ENCODE measurements at places on chromosomes 11 and 22.

DNA sequence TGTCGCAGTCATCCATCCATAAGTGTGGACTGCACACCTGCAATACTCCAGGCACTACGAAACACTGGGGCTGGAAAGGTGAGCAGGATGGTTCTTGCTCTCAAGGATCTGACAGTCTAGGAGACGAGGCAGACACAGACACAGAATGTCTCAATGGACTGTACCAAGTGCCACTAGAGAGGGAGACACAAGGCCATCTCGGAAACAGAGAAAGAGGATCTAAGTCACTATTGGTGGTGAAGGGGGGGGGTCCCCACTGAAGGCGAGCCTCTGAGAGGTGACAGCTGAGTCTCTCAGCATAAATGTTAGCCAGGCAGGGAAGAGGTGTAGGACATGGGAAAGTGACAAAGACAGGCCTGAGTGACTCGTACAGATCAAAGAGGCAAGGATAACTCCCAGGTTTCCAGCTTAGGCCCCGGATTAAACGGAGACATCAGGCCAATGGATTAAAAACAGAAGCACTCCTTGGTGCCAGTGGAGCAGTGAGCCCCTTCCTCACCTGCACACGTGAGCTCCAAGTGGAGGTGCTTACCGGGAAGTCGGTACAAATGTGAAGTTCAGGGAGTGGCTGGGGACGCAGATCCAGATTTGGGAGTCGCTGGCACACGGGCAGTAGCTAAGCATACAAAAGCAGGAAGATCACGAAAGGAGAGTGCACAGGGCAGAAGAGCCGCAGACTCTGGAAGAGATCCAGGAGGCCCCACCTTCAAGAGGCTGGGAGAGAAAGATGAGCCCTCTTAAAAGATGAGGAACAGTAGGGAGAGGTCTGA is 117.2 kb downstream of the MICAL3 start:
- DNase-seq = no peak

- no peak for DNase-seq
These were observed 133.2 kb downstream of the SPATA19 start for GRCh38 chr11:133712051-133712560.

GRCh38 chr22:40499209-40499623 is 128.8 kb downstream of the SGSM3 start:
- DNase-seq = no peak

GRCh38 chr11:7657306-7658025 is 15.8 kb downstream of the CYB5R2 start:
- DNase-seq = no peak

DNA sequence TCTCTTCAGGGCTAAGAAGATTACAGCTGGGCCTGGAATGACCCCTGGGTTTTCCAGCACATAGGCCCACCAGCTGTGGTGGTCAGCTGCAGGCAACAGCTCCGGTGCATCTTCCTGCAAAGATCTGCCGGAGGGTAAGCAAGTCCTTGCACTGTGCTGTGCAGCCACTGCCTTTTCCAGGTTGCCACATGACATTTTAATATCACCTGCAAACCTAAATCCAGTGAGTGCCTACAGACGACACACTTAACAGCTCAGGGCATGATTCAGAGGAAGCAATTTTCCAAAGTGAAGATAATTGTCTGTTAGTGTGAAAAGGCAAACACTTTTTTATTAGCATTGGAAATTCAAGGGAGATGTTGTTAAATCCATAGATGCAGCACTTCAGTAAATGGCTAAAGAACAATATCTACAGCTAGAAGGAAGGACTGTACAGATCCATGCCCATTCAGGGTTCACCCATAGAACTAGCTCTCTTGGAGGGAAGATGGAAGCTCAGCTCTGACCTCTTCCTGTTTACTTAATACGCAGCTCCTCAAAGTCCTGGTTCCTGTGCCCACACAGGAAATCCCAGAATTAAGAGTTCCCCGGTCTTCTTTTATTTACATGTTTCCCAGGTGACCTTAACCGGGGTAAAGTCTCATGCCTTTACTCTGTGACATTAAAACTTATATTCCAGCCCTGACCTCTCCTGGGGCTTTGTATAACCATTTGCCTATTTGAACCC is 13.3 kb upstream of the NRIP3 start:
- DNase-seq = no peak

DNA sequence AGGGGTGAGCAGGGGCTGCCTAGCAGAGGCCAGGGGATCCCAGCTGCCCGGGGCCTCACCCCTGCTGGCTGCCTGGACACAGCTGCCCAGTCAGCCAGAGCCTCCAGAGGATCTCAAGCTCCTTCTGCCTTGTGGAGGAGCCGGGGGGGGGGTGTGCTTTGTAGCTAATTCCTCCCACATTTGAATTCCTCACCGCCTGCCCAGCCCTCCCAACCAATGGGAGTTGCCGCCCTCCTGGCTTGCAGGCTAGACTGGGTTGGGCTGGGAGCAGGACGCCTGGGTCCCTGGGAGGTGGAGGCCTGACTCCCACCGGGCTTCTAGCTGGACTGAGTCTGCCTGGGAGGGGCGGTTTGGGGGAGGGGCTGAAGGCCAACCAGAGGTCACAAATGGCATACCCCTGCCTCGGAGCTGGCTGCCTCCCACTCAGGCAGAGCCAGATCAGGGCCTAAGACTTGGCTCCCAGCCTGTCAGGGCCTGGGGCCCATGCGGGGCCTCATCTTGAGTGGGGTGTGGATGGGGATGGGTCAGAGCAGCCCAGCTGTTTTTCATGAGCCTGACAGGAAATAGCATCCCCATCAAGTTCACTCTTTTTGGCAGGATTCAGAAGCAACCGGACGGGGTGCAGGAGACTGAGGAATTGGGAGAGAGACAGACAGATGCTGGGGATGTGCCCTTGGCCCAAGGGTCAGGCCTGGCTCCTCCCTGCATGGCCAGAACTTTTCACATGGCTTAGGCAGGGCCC is 29.2 kb upstream of the PDE2A start:
- no peak for DNase-seq

DNA sequence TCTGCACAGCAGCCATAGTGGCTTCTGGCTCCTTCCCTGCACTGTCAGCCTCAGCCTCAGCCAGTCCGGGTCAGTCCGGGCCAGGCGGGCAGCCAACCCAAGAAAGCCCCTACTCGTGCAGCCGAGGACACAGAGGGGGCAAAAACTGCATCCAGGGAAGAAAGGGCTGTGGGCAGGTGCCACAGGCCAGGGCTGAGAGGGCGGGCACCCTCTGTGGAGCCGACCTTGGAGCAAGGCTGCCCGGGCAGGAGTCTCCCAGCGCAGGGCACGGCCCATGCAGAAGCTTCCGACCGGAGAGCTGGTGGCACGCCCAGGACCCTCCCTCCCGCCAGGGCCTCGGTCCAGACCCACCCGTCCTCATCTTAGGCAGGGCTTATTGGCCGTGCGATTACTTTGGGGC is 10.5 kb upstream of the TH start:
- no peak for DNase-seq

DNA sequence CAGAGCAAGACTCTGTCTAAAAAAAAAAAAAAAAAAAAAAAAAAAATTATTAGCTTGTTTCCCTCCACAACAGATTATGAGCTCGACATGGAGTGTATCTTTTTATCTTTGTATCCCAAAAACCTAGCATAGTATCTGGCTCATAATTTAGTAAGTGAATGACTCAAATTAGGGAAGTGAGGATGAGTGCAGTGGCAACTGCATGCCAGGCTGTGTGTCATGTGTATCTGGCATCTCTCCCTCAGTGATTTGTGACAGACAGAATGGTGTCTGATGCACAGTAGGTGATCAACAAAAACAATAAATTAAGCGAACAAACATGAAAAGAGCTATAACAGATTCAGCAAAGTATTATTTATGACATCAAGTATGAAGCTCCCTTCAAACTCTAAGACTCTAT is 7.2 kb downstream of the STK33 start:
- DNase-seq = no peak

- no peak for DNase-seq
These were observed 59.8 kb downstream of the PDE2A start for GRCh38 chr11:72614381-72614780.

- peak; percentile 86 for DNase-seq
These were observed at the start of gene WBP2NL for GRCh38 chr22:41998361-41999261. Gene WBP2NL (plus strand): TSS chr22:41998788. CDS start chr22:41998819, 31 bp downstream.

DNA sequence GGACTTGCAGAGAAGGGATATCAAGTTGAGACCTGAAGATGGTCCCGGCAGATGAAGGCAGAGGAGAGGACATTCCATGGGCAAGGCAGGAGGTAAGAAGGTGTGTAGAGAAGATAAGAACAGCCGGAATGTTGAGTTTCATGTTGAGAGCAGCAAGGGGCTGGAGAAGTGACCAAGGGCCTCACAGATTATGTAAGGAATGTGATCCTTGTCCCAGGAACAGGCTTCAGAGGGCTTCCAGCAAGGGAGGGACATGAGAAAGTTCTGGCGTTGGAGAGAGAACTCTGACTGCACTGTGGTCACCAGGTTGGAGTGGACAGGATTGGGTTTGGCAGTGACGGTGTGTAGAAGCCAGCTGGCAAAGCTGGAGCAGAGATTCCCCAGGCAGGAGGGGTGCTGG is 27.6 kb upstream of the PPFIA1 start:
- no peak for DNase-seq

- DNase-seq = peak; percentile 20
These were observed at the start of gene TCN2 for GRCh38 chr22:30606455-30607299. Gene TCN2 (plus strand): TSS chr22:30607174. CDS start chr22:30607332, 158 bp downstream.

DNA sequence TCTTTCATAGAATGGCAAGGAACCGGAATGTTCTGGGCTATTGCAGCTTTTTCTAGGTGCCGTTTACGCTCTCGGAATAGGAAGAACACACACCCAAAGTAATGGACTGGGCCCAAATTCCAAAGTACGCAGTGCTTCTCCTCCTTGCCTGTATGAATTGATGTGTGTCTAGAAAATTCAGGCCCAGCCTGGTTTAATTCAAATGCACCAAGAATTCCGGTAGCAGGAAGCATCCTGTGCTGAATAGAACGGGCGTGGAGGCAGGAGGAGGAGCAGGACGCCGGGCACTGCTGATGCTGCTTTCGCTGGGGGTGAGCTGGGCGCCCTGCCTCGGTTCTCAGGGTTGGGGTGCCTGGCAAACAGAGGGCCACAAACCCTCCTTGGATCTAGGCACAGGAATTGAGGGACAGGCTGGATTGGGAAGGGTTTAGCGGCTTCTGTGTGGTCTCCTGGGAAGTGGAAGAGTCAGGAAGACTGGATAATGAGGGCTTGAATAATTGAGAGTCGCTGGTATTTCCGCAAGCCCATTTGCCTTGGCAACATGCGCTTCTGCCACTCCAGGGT is 2.0 kb downstream of the PARVB start:
- no peak for DNase-seq

DNA sequence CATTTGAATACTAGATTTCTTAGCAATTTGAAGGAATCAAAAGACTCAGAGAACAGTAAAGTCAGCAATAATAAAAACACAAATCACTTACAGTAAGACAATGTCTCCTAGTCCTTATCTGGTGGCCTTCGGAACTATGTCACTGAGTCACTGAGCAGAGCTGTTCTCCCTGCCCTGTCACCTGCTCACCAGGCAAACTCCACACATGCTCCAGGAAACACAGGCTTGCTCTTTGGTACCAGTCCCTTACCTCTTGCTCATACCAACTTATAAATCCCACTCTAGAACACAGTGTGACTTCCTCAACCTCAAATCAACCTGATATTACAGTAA is 81.1 kb upstream of the CHRM4 start:
- no peak for DNase-seq
